ENCODE measurements at places on chromosomes 2 and 18.

GRCh38 chr2:241769819-241770184, 6.8 kb upstream of the GAL3ST2 start:
- DNase-seq = no peak

GRCh38 chr2:40872580-40872979, 420.7 kb upstream of the SLC8A1 start:
- DNase-seq = no peak

DNA sequence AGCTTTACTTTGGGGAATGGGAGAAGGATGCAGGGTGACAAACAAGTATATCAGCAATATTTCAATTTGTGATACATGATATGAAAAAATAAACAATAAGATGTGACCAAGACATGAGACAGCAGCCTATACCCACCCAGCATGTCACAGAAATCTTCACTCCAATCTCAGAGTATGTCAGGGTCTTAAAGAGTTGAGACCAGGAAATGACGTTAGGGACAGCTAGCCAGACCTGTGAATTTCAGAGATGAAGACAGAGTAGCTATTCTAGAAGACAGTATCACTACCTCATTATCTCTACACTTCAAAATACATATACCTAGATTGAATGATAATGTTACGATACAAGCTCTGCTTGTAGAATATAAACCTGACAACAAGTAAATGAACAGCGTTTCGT, 282.8 kb downstream of the ZEB2 start:
- no peak for DNase-seq

DNA sequence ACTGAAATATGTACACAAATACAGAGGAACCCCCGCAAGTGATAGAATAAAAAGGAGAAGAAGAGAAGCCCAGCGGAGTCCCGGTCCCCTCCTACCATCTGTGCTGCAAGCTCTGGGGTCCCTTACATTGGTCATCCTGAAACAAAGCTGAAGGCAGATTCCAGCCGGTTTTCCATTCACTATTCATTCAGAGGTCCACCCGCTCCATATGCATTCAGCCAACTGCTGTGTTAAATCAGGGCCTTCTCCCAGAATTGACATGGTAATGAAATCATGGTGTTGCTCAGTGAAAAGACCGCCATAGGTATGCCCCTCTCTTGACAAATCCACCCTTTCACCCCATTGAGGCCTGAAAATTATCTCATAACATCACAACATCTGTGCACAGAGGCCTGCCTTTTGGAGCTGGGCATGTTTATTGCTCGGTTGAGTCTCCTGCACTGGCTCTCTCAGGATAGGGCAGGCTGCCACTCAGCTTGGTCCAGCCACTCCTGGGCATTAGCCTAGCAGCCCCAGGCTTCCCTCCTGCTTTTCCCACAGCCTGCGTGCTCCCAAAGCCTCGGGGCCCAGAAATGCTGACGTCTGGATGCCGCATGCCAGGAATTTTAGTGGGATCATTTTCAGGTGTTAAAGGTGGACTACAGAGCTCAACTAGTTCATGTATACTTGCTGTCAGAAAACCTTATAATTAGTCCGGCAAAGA, 39.3 kb upstream of the ID2 start:
- DNase-seq = no peak

DNA sequence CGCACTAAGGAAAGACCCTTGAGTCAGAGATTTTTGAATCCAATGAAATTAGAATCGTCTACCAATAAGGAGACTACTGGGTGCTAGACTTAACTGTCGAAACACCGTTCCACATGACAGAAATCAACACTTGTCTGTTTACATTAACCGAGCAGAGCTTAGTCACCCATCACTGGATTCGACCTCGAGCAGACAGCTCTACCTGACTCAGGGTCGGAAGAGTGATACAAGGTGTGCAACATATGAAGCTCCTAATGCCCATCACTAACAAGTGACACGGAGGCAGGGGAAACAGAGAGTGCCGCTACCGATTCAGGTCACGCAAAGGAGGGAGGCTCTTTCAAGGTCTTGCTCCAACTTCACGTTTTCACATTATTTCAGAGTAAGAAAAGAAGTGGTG, 54.2 kb upstream of the FZD5 start:
- no peak for DNase-seq

DNA sequence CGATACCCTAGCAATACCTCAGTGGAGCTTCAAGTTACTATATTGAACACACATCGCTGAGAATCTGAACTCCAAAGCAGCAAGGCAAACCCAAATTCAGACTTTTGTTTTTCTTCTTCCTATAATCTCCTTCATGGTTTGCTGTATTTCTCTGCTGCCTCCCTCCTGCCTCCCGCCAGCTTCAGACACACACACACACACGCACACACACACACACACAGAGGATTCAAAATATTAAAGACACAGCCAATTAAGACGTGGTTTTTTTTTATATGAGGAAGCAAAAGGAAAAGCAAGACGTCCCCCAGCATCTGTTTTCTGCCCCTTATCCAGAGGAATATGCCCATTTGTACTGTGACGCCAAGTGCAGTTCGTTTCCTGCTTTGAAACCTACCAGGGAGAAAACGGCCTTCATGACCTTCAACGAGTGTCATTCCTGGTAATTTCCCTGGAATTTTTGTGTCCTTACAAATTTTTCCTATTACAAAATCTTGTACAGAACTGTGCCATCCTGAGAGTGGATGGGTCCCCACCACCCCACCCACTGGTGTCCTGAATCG, 547.9 kb upstream of the ID2 start:
- no peak for DNase-seq

GRCh38 chr2:203806761-203807160, 60.8 kb upstream of the CTLA4 start:
- DNase-seq = no peak

DNA sequence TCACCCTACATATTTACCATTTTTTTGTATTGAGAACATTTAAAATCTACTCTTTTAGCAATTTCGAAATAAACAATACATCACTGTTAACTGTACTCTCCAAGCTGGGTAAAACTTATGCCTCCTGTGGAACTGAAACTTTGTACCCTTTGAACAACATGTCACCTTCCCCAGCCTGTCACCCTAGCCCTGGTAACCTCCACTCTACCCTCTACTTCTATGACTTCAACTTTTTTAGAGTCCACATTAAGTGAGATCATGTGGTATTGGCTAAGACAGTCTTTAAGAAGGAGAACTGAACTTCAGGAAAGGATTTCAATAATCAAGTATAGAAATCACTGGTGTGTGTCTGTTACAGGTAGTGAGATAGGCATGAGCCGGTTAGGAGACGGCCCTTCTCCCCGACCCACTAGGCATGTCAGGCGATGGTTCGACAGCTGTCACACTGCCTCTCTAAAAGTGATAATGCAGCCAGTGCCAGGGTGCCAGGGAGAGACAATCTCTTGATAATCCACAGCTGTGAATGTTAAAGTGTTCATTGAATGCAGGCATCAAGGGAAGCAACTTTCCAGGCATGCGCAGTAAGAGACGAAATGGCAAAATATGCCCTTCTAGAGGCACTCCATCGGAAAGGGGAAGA, 74.6 kb upstream of the RNF152 start:
- no peak for DNase-seq

GRCh38 chr2:15943378-15944280, 3.3 kb downstream of the MYCN start:
- no peak for DNase-seq

- no peak for DNase-seq
Observed at GRCh38 chr2:183868153-183868552, 730.2 kb upstream of the ZNF804A start.

DNA sequence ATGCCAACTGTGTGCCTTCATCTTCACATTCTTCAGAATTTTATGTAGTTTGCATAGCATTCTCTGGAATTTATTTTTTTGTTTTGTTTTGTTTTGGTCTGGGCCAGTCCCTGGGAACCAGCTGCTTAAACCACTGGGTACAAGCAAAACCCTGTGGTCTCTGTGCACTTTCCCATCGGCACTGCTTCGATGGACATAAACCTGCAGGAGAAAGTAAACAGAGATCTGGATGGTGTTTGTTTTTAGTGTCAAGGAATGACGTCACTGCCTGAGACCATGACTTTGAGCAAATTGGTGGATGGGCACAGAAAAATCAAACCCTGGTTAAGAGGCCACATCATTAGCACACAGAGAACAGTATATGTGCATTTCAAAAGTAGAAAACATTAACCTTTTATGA, 64.7 kb upstream of the RASGRP3 start:
- DNase-seq = no peak

DNA sequence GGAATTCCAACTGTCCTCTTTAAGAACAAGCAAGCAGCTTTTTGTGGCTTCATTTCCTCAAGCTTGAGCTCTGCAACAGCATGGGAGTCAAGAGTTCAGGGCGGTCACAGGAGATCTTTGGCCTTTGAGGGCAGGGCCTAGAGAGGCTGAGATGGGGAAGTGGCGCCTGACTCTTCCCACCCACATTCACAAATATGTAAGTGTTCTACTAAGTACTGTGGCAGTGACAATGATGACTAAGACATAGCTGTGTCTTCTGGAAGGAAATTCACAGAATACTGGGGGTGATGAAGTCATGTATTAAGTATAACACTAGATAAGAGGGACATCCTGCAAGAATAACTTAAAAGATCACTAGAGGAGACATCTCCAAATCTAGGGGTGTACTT, 15.0 kb downstream of the RND3 start:
- DNase-seq = no peak

Data from effector CD4-positive, alpha-beta T cell (primary cell).